Caco-2 (cell line): ENCODE measurements at places on chromosomes 3 and 15. TPM values are rescaled to one million over a fixed set of nuclear protein-coding genes. Genes with fewer than 3 reads are reported as not detected.

Gene EFL1
- total RNA-seq, result 10.3 and 14.3 TPM in 2 replicates

Gene USF3
- 10.9 and 12.1 TPM in 2 replicates for total RNA-seq

Gene PROK2
- total RNA-seq, result not detected in 2 replicates

Gene FRMD5
- total RNA-seq, result 17.4 and 19.5 TPM in 2 replicates

Gene CACNA2D3
- total RNA-seq, result 0.39 TPM in 1 of 2 replicates, not detected in the other

Gene ZNF502
- total RNA-seq, result 2.0 TPM in 2 replicates

Gene SH2D7
- total RNA-seq, result not detected in 2 replicates

Gene GOLGA6B
- total RNA-seq, result not detected in 2 replicates

Gene GLT8D1
- 30.5 and 31.4 TPM in 2 replicates for total RNA-seq

Gene NMB
- 7.5 and 8.6 TPM in 2 replicates for total RNA-seq

Gene DPPA4
- not detected in 2 replicates for total RNA-seq

Gene ERC2
- total RNA-seq, result 0.54 and 0.84 TPM in 2 replicates

Gene GADL1
- total RNA-seq, result 4.7 and 6.2 TPM in 2 replicates

Gene RETNLB
- total RNA-seq, result not detected in 2 replicates

Gene ADIPOQ
- not detected in 2 replicates for total RNA-seq

Gene SCG3
- not detected in 2 replicates for total RNA-seq

Gene FHIT
- 5.4 and 8.3 TPM in 2 replicates for total RNA-seq

Gene RBP2
- 26.9 and 28.0 TPM in 2 replicates for total RNA-seq

Gene LRTM1
- total RNA-seq, result not detected in 2 replicates

Gene ADGRG7
- 2.9 and 4.2 TPM in 2 replicates for total RNA-seq

Gene ITGA11
- total RNA-seq, result 0.18 TPM in 1 of 2 replicates, not detected in the other

Gene LSAMP
- not detected in 2 replicates for total RNA-seq

Gene ACP3
- 0.82 and 2.3 TPM in 2 replicates for total RNA-seq

Gene SNAPC5
- 28.1 and 31.4 TPM in 2 replicates for total RNA-seq

Gene ARGFX
- not detected in 2 replicates for total RNA-seq

Gene NMNAT3
- 17.5 and 17.6 TPM in 2 replicates for total RNA-seq

Gene MRPL46
- 44.5 and 46.5 TPM in 2 replicates for total RNA-seq

Gene TMEM207
- total RNA-seq, result 0.65 TPM in 1 of 2 replicates, not detected in the other

Gene INKA1
- not detected in 2 replicates for total RNA-seq

Gene FGF7
- 0.18 TPM in 1 of 2 replicates, not detected in the other for total RNA-seq

Gene VEPH1
- 11.0 and 12.0 TPM in 2 replicates for total RNA-seq

Gene NR2E3
- not detected in 2 replicates for total RNA-seq

Gene CAND2
- total RNA-seq, result not detected in 2 replicates

Gene UPK1B
- 0.46 and 0.50 TPM in 2 replicates for total RNA-seq

Gene MYRIP
- 0.59 and 0.77 TPM in 2 replicates for total RNA-seq

Gene TM4SF4
- 1.9 and 2.7 TPM in 2 replicates for total RNA-seq

Gene AGBL1
- not detected in 2 replicates for total RNA-seq

Gene FAM162A
- total RNA-seq, result 35.8 and 37.4 TPM in 2 replicates

Gene RASL12
- total RNA-seq, result 6.0 and 6.4 TPM in 2 replicates

Gene TTC21A
- 4.0 and 6.9 TPM in 2 replicates for total RNA-seq
